ENCODE measurements at places on chromosomes 6 and 20.
A peak's percentile ranks its signal among the peaks of the same experiment; 100 is the strongest.

GRCh38 chr6:105560611-105561066 lies 157.8 kb upstream of the PREP start:
- no peak for DNase-seq

- peak; percentile 61 for DNase-seq
Measured at GRCh38 chr6:144482142-144482541, 197.0 kb downstream of the UTRN start.

- no peak for DNase-seq
Measured at GRCh38 chr6:52176550-52176949, 9.6 kb upstream of the IL17A start.

DNA sequence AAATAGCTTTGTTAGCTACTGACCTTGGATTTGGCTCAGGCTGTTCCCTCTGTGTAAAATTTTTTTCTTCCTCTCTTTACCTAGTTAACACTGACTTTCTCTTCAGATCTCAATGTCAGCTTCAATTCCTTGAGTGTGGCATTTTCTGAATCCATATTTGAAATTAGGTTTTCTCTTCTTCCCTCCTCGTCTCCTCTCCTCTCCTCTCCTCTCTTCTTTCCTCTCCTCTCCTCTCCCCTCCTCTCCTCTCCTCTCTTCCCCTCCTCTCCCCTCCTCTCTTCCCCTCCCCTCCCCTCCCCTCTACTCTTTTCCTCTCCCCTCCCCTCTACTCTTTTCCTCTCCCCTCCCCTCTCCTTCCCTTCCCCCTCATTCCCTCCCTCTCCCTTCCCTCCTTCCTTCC lies 453.3 kb downstream of the BMP2 start:
- DNase-seq = no peak

- DNase-seq = no peak
Measured at GRCh38 chr6:70299456-70299855, 3.4 kb downstream of the COL9A1 start.

GRCh38 chr6:139881728-139882211 lies 507.3 kb upstream of the CITED2 start:
- no peak for DNase-seq

GRCh38 chr6:82783587-82784236 lies 281.9 kb downstream of the UBE3D start:
- DNase-seq = no peak

- no peak for DNase-seq
Measured at GRCh38 chr20:37254114-37254878, 7.3 kb downstream of the GHRH start.

DNA sequence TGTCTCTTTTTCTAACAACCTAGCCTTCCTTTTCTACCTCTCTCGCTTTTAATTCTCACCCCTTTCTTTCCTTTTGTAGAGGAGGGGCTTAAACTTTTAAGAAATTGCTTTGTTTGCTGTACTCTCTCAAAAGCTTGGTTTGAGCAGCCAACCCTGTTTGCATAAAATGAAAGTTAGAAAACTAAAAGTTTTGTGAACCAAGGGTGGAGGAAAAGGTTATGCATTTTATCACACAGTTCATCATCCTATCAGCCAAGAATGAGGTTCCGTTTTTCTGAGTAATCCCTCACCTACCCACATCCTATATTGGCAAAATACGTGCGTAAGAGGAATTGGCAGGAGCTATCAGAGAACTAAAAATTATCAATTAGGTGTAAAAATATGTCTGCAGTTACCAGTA lies 42.8 kb upstream of the LOC128125822 start:
- DNase-seq = no peak

DNA sequence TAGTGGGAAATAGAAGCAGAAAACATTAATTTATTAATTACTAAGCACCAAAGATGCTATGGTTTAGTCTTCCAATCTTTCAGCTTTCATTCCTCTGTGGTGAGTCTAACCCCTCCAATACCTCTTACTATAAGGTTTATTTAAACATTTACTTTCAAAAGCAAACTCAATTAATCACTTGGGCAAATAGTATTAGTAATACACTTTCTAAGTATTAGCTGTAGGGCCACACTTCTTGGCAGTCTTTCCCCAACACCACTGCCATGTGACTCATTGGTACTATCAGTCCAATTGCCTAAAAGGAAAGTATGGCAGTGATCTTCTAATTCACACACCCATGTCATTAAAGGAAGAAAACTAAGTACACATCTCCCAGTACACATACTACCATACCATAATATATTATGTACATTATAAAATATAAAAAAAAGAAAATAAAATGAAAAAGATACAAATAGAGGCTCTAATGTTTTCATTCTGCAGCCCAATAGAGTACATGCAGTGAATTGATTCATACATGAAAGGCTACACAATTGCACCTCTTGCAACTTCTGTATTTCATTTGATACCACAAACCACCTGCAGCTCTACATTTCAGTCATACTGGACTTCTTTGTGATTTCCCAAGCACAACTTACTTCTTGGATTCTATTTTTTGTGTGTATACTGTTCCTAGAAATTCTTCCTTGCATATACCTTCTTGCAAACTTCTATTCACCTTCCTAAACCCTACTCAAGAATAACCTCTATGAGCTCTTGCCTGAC lies 218.6 kb downstream of the PKHD1 start:
- no peak for DNase-seq

DNA sequence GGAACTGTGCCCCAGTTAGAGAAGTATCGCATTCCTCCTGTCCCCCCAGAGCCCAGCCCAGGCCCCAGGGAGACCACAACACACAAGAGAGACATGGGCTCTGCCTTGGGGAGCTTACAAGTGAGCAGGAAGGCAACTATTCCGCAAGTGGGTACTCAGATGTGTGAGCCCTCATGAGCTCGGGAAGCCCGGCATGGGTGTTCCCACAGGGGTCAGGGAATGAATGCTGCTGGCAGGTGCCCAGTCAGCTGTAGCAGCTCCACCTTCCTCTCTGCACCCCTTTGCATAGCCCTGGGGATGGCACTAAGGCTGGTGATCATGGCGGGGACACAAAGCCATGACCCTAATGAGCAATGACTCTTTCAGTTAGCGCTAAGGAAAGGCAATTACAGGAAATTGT lies 194.1 kb downstream of the SYNDIG1 start:
- DNase-seq = no peak

GRCh38 chr6:18632670-18633410 lies 245.7 kb downstream of the RNF144B start:
- no peak for DNase-seq

DNA sequence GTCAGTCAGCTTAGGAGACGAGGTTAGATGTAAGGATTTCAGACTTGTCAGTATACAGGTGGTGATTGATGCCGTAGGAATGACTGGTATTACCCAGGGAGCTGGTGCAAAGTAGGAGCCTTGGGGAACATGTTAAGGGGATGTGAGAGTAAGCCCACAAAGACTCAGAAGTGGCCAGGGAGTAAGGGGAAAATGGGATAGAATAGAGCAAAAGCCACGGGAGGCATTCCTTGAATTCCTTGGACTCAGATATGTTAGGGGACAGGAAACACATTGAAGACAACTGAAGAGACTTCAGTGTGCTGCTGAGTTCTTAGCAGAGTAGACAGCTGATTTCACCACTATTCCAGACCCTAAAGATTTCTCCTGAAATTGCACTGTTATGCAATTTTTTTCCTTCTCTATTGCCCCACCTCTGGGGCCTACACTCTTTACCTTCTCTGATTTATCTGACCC lies 1.2 kb upstream of the ACAT2 start:
- DNase-seq = no peak

GRCh38 chr6:27865850-27866356 lies 46.3 kb downstream of the OR2B2 start:
- DNase-seq = peak; percentile 86

GRCh38 chr6:43820486-43820885 lies 50.5 kb downstream of the VEGFA start:
- DNase-seq = no peak

DNA sequence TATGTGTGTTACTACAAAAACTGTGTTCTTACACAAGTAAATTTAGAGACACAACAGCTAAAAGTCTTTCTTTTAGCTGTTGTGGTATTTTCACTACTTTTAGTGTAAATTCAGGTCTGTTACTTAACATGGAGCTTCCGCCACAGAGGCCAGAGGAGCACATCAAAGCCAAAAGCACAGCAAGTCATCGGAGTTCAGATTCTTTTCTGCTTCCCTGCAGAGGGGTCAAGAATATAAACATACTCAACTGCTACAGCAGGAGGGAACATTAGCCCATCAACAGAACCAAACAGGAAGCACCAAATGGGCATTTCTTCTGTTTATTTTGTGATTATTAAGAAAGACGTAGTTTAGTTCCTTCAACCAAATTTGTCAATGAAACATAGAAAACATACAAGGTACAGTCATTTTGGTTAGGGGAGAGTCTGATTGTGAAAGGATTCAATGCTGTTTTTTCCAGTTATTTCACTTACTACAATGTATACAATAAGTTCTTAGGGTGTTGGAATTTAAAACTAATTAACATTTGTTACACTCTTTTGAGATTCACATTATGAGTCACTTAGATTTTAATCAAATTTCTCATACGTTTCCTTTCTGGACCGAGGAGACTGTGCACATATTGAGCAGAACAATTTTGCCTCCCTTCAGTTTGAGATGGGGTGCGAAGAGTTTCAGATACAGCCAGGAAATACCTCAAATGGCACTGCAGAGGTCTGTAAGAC lies 42.8 kb upstream of the DSE start:
- no peak for DNase-seq

- no peak for DNase-seq
Measured at GRCh38 chr6:4460586-4461475, 315.4 kb upstream of the CDYL start.

- DNase-seq = no peak
Measured at GRCh38 chr6:107045826-107046675, 18.1 kb downstream of the MTRES1 start.

DNA sequence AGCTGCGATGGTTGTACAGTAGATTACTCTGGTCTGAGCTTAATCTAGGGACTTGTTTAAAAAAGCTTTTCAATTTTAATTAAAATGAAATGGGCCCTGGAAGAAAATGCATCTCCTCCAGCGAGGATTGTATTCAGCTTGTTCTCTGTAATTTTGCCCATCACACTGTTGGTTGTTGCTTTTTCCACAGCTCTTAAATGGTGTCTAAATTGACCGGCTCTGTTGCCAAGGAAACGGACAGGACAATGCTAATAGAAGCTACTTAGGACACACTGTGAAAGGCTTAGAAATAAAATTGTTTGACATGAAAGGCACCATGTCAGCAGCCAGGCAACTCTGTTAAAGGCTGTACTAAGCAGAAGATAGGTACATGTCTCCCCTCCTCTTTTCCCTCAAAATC lies 116.7 kb upstream of the NRSN1 start:
- no peak for DNase-seq

- no peak for DNase-seq
Measured at GRCh38 chr6:159832946-159833345, 32.9 kb downstream of the PNLDC1 start.

DNA sequence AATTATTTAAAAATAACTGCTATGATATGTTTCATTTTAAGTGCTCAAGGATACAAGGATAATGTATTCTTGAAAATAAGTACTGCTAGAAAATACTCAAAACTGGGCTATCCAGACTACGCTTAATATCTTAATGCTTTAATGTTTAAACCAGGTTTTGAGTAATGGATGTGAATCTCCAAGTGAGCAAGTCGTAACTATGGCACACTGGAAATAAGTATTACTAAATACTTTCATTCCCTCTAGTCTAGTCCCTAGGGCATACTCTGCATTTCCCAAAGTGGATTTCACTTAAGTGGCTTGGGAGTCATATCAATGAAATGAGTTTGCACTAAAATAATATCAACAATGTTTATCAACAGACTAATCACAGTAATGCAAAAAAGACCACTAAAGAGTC lies 48.1 kb downstream of the HMGCLL1 start:
- no peak for DNase-seq

- no peak for DNase-seq
Measured at GRCh38 chr6:16140607-16141006, 11.7 kb downstream of the MYLIP start.
